ENCODE measurements at places on chromosomes 2 and 18.

DNA sequence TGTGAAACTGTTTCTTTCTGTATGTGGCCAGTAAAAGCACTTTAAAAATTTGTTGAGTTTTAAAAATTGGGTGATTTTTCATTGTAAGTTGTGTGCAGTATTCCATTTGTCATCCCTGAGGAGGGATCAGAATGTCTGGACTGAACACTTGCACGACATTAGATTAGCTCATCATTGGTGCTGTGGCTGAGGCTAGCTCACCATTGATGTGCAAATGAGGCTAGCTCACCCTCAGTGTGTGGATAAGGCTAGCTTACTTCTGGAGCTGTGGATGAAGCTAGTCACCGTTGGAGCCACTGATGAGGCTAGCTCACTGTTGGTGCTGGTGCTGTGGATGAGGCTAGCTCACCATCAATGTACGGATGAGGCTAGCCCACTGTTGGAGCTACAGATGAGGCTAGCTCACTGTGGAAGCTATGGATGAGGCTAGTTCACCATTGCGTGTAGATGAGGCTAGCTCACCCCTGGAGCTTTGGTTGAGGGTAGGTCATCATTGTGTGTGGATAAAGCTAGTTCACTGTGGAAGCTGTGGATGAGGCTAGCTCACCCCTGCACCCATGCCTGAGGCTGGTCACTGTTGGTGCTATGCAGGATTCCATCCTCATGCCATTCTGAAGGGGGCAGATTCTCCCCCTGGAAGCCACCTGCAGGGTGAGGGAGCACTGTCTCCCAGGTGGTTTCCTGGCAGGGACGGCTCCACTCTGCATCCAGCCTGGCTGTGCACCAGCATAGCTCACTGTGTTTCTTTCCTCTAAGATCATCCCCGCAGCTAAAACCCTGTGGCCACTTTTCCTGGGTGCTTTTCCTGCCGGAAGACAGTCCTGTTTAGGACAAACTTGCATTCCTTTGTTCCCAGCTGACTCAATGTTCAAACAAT is 101.1 kb downstream of the TWIST2 start:
- DNase-seq: no peak

GRCh38 chr2:85255456-85255812 is 72.4 kb downstream of the TGOLN2 start:
- no peak for DNase-seq

DNA sequence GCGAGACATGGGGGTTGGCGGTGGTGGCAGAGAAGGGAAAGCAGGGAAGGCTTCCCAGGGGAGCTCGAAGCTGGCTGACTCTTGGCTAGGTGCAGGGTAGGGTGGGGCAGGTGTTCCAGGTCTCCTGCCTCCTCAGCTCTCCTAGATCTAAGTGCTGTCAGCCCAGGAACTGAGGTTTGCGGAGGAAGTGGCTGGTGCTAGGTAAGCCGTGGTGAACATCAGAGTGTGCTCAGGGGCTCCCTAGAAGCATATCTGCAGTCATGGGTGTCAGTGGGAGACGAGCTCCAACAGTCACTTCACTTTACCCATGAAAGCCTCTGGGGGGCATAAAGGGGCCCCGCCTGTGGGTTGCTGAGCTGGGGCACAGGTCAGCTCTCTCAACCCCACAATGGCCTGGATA is 34.1 kb downstream of the ARHGEF4 start:
- no peak for DNase-seq

DNA sequence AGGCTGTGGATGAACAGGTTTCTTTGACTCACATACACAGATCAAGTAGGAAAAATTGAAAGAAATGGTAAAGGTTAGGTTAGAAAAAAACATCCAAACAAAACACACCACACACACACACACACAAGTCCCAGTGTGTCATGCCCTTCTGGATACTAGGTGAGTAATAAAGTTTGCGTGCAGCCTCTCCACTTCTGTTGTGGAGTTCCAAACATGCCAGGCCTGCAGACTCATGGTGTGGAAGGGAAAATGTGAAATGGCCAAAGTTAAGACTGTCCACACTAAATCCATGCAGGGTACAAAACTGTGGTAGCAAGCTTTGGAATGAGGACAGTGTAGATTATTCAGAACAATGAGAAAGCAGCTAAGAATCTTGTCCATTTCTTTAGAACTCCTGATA is 114.6 kb downstream of the IKZF2 start:
- DNase-seq: no peak

DNA sequence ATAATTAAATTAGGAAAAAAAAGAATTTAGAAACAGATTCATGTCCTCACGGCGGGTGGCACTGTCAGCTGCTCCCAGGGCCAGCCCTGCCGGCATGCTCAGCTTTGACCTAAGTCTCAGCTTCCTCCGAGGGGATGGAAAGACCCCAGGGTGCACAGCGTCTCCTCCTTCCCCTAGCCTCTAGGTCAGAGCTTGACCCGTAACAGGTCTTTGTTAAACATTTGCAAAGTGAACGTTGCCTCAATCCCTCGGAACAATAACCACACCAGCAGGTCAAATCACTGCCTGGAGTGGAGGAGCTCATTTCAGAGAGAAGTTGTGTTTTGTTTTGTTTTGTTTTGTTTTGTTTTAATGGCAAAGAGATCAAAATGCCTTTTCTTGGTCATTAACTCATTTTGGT is 171.3 kb downstream of the TMEM18 start:
- DNase-seq: no peak

DNA sequence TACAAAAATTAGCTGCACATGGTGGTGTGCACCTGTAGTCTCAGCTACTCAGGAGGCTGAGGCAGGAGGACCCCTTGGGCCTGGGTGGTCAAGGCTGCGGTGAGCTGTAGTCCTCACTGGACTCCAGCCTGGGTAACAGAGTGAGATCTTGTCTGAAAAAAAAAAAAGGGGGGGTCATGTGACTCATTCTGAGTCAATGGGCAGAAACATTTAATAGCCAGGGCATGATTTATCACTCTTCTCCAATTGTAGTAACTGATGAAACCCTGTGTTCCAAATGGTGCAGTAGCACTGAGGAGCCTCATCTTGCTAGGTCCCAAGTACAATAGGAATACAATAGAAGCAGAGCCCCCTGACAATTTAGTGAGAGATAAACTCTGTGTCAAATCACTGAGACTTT is 78.9 kb upstream of the CCDC68 start:
- no peak for DNase-seq

DNA sequence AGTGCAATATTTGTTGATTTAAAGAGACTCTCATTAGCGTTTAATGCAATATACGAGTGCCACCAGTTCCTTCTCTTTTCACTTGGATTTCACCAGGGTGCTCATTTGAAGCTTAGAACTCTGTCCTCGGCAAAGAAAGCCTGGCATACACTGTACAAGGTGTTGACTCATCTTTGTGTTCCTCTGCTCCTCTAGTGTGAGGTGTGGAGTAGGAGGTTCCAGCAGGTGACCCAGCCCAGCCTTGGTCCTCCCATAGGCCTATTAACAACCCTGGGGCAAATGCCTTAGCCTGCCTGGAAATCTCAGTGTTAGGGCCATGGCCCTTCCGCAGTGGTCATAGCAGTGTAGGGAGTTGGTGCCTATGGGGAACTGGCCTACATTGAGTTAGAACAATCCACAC is 20.1 kb downstream of the BCL2L11 start:
- no peak for DNase-seq

- no peak for DNase-seq
Observed at GRCh38 chr2:208086029-208086428, 38.3 kb downstream of the CRYGD start.

Measured in stimulated activated CD4-positive, alpha-beta T cell treated with anti-CD3 and anti-CD28 coated beads, TNF-alpha, amount 100 ng/mL, for 1 hour (primary cell).